ENCODE measurements at places on chromosomes 5 and 9. TPM values are rescaled to one million over a fixed set of nuclear protein-coding genes. Genes with fewer than 3 reads are reported as not detected.

Gene PCDHA12
- not detected for total RNA-seq

Gene GFPT2
- total RNA-seq: 125 TPM

Gene CRAT
- 8.9 TPM for total RNA-seq

Gene OR13C2
- total RNA-seq: not detected

Gene FLT4
- not detected for total RNA-seq

Gene FGFR4
- total RNA-seq: 4.1 TPM

Gene FBLL1
- 4.6 TPM for total RNA-seq

Gene SIL1
- 42.5 TPM for total RNA-seq

Gene HINT2
- 21.4 TPM for total RNA-seq

Gene SNX24
- total RNA-seq: 37.6 TPM

Gene GPX8
- 136 TPM for total RNA-seq

Gene VCAN
- total RNA-seq: 46.0 TPM

Gene SLC6A7
- total RNA-seq: not detected

Gene TERT
- total RNA-seq: 5.0 TPM

Gene SUSD3
- not detected for total RNA-seq

Gene PDLIM4
- total RNA-seq: 52.2 TPM

Gene MAMDC4
- 1.0 TPM for total RNA-seq

Gene SWI5
- total RNA-seq: 25.4 TPM

Gene CNTNAP3B
- total RNA-seq: 0.06 TPM

- DNase-seq: no peak
Observed at GRCh38 chr5:134409321-134409720, 2.4 kb downstream of the CDKN2AIPNL start.

GRCh38 chr5:122101636-122102285, 23.7 kb upstream of the LOX start:
- DNase-seq: no peak

DNA sequence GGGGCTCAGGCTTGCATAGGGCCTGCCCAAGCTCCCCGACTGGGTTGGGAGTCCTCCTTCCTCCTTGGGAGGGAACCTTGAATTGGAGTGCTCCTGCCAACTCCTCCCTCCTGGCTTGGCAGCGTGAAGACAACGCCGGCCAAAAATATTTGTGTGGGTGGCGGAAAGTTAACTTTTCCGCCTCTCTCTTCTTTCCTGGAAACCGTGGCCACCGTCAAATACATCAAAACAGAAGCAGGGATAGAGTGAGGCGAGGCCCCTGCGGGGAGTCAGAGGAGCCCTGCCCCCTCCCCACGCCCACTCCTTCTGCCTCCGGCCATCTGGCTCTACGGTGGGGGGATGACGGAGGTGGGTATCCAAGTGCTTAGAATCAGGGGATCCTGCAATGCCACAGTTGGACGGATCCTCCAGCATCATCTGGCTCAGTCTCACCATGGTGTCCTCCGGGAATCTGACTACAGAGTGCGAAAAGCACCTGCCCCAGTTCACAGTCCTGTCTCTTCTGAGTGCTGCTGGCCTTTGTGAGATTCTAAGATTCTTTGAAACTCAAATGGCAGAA, 25.2 kb upstream of the SYNPO start:
- DNase-seq: no peak

GRCh38 chr9:18990494-18990893, 42.5 kb downstream of the SAXO1 start:
- DNase-seq: no peak

GRCh38 chr9:117555964-117556629, 141.2 kb upstream of the ASTN2 start:
- peak; percentile 21 for DNase-seq

GRCh38 chr5:139046551-139046950, 151.6 kb downstream of the SIL1 start:
- no peak for DNase-seq

DNA sequence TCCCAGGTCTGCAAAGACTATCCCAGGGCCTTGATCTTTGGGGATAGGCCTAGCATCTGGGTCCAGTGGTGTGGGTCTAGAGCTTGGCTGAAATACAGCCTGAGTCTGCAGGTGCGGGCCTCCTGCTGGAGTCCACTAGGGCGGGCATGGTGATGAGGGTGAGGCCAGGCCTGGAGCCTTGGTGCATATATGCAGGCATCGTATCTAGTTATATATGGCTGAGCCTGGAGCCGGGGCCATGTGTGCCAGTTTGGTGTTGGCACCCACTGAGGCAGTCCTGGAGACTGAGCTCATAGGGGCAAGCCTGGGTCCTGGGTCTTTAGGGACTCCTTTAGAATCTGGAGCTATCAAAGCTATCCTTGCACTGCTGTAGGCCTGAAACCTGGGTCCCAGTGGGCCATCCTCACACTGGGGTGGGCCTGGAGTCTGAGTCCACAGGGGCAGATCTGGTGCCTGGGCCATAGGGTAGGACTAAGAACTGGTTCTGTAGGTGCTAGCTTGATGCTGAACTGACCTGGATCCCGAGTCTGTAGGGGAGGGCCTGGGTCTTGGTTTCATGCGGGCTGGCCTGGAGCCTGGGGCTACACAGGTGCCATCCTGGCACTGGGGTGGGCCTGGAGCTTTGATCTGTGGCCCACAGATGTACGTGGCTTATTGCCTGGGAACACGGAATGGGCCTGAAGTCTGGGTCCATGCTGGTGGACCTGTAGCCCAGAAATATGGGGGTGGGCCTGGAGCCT, 346.5 kb upstream of the MEF2C start:
- DNase-seq: no peak

- DNase-seq: no peak
Observed at GRCh38 chr5:57432876-57433275, 49.7 kb downstream of the ACTBL2 start.

- no peak for DNase-seq
Observed at GRCh38 chr9:17433526-17433925, 145.3 kb upstream of the SH3GL2 start.

- DNase-seq: no peak
Observed at GRCh38 chr9:123420592-123421111, 64.7 kb downstream of the CRB2 start.

- DNase-seq: peak; percentile 30
Observed at GRCh38 chr9:96483733-96484390, 33.9 kb downstream of the HABP4 start.

- no peak for DNase-seq
Observed at GRCh38 chr9:35615981-35616680, 2.1 kb downstream of the CD72 start.

DNA sequence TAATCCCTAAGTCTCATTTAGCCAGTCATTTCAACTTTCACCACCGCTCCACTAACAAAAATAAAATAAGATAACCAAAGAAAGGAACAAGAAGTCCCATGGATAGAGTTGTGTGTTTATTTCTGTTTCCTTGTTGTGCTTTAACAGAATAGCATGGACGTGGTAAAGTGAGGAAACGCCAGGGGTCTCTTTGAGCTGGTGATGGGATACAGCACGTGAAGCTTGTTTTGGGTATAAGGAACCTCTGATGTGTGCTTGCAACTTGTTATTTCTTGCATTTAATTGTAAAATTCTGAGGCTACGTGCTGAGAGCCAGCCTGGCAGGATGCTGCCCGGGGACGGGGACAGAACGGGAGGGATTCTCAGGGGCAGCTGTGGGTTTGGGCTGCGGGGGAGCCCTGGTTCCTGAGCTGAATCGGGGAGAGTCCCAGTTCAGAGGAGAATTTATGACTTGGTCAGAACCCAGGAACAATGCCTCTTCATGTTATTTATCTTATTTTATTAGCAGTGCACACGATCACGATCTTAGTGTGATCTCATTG, 63.4 kb downstream of the ANKRD33B start:
- no peak for DNase-seq

DNA sequence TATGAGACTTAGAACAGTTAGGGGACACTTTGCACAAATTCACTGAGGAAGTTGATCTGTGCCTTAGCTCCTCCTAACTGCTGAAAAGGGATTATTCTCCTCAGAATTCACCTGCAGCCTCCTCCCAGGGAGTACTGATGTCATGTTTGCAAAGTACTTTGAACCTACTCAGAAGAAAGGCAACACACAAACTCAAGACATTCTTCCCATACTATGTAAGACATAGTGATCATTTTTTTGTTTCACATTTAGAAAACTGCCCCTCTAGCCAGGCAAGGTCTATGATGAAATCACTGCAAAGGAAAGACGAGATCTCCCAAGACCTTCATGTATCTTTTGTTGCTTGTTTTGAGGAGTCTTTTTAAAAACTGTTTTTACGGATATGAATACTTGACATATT, 10.6 kb upstream of the VLDLR start:
- no peak for DNase-seq

DNA sequence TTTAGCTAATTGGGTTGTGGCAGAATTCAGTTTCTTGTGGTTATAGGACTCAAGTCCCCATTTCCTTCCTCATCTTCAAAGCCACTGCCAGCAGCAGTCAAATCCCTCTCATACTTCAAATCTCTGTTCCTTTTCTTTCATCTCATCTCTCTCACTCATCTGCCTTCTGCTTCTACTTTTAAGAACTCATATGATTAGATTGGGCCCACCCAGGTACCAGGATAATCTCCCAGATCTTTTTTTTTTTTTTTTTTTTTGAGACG, 8.0 kb upstream of the REEP5 start:
- DNase-seq: no peak

- peak; percentile 22 for DNase-seq
Observed at GRCh38 chr5:65873181-65873750, 53.1 kb upstream of the ERBIN start.

DNA sequence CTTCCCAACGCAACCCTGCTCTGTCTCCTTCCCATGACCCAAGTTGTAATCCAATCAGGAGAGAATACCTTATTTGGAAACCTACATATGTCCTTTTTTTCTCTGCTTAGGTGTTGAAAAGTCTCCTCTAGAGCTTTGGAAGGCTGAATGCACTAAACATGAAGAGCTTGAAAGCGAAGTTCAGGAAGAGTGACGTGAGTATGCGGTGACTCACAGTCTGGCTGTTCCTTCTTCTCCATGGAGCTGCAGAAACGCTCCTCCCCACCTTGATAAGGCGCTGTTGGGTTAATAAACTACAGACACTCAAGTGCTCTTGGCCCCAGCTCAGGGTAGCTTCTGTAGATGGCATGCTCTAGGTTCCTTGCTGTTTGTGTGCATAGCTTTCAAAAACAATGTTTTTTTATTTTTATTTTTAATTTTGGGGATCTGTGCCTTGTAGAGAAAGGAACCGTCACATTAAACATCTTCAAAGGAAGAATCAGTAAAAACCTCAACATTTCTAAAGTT, 30.7 kb downstream of the RAI14 start:
- DNase-seq: peak; percentile 64

DNA sequence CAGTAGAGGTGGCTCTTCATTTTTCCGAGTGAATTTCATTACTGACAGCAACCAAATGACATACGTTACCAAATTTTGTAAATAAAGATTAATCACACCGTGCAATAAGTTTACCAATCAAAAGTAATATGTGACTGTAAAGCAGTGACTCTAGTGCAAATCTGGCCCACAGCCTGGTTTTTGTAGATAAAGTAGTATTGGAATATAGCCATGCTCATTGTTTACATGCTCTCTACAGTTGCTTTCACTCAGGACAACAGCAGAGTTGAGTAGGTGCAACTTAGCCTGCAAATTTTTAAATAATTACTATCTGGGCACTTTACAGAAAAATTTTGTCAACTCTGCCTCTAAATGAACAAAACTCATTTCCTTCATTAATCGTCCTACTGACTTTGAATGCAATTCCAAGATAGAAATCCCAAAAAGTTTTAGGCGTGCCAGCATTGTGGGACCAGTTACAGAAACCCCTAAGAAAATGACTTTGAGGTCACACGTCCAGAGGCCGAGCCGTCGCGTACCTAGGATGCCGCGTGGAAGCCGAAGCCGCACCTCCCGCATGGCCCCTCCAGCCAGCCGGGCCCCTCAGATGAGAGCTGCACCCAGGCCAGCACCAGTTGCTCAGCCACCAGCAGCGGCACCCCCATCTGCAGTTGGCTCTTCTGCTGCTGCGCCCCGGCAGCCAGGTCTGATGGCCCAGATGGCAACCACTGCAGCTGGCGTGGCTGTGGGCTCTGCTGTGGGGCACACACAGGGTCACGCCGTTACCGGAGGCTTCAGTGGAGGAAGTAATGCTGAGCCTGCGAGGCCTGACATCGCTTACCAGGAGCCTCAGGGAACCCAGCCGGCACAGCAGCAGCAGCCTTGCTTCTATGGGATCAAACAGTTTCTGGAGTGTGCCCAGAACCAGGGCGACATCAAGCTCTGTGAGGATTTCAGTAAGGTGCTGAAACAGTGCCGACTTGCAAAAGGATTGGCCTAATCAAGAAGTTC, 180.7 kb upstream of the TLE4 start:
- DNase-seq: no peak

- DNase-seq: no peak
Observed at GRCh38 chr9:92771309-92771708, 6.7 kb upstream of the BICD2 start.

DNA sequence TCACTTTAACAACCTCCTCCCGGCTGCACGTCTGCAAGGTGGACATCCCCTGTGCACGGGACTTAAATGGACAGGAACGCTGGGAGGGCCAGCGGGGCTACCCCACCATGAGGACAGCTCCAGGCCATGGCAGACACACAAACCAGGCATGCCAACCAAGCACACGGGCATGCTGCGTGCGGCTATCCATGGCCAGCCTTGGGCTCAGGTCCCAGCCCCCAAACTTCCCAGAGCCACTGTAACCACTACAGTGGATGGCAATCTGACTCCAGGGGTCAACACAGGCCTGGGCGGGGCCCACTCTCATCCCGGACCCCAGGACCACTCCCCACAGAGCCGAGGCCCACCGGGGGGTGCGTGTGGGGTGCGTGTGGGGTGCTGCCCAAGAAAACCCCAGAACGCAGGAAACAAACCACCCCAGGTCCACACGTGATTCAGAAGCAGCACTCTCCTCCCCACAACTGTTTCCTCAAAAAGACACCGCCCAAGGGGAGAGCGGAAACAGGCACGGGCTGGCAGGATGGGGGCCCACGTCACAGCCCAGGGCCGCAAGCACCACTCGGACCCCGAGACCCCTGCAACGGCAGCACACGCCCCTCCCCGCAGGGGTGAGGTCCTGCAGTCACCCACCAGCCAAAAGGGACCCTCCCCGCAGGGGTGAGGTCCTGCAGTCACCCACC, 7.4 kb downstream of the SLC12A7 start:
- DNase-seq: no peak

- DNase-seq: no peak
Observed at GRCh38 chr5:137933491-137933911, 44.2 kb downstream of the PKD2L2 start.

- no peak for DNase-seq
Observed at GRCh38 chr9:18689921-18690320, 216.0 kb downstream of the ADAMTSL1 start.

GRCh38 chr9:104970271-104970987, 42.5 kb upstream of the ABCA1 start:
- DNase-seq: peak; percentile 12

- no peak for DNase-seq
Observed at GRCh38 chr5:23496576-23496975, 10.8 kb upstream of the PRDM9 start.

- DNase-seq: no peak
Observed at GRCh38 chr9:21465859-21466518, 16.1 kb downstream of the IFNE start.

Measured in SJSA1 (cell line).